ENCODE measurements at places on chromosomes 7 and 10.

DNA sequence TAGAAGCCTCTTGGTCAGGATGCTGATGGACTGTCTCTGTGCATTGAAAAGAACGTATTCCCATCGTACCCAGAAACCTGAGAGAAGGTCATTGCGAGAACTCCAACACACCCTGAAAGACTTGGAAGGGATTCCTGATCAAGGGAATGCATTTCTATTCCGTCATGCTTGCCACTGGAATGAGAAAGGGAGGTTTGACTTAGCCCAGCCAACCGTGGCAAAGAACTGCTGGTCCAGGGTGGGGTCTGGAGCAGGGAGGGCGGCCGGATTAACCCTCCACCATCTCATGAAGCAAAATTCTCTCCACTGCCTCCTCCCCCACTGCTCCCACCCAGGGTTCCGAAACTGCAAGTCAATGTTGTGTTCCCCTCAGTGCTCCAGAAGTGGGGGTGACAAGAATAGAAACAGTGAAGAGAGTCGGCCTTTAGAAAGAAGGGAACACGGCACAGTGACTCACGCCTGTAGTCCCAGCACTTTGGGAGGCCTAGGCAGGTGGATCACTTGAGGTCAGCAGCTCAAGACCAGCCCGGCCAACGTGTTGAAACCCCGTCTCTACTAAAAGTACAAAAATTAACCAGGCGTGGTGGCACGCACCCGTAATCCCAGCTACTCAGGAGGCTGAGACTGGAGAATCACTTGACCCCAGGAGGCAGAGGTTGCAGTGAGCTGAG lies 137.5 kb upstream of the MGMT start:
- DNase-seq: no peak

- DNase-seq: no peak
These were observed 18.3 kb downstream of the SGMS1 start for GRCh38 chr10:50605269-50605950.

GRCh38 chr7:126667742-126668366 lies 584.9 kb downstream of the GRM8 start:
- DNase-seq: no peak

DNA sequence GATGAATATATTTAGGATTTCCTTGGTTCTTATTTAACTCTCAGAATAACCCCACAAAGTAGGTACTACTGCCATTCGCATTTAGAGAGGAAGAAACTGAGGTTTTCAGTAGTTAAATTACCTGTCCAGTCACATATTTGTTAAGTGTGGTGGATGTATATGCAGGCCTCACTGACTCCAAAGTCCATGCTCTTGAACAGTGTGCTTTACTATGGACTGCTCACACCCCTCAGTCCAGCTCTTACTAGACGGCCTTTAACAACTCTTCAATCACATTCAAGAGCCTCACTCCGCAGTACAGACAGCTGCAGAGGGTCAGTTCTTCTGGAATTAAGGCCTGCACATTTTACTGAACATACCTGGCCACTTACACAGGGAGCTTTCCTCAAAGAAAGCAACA lies 36.2 kb downstream of the ZNF248 start:
- DNase-seq: no peak

DNA sequence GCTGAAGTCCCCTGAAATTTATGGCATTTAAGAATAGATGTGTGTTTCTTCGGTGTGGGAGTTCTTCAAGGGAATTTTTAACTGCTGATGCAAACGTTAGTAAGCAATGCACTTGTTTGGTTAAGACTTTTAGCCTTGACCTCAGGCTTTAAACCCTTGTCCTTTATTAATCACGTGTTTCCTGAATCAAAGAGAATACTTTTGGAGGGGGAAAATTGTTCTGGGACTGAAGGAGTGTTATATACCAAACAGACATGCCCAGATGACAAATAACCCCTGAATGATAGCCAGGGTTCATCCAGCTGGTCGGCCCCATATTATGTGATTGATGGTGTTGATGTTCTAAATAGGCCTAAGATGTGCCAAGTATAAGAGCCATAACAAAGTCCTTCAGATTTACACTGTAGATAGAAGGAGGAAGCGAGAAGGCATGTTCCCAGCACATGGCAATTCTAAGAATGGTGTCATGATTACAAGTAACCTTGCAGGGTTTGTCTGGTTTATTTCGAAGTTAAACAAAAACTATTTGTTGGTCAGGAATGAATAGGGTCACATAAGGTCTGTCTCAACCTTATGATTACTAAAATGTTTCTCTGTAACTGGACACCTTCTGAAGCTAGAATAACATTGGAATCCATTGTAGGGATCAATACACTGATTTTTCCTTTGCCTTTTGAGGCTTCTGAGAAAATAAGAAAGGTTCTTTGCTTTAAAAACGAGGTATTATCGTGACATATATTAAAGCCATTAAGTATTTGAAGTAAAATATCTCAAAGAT lies 124.2 kb upstream of the SEM1 start:
- no peak for DNase-seq

DNA sequence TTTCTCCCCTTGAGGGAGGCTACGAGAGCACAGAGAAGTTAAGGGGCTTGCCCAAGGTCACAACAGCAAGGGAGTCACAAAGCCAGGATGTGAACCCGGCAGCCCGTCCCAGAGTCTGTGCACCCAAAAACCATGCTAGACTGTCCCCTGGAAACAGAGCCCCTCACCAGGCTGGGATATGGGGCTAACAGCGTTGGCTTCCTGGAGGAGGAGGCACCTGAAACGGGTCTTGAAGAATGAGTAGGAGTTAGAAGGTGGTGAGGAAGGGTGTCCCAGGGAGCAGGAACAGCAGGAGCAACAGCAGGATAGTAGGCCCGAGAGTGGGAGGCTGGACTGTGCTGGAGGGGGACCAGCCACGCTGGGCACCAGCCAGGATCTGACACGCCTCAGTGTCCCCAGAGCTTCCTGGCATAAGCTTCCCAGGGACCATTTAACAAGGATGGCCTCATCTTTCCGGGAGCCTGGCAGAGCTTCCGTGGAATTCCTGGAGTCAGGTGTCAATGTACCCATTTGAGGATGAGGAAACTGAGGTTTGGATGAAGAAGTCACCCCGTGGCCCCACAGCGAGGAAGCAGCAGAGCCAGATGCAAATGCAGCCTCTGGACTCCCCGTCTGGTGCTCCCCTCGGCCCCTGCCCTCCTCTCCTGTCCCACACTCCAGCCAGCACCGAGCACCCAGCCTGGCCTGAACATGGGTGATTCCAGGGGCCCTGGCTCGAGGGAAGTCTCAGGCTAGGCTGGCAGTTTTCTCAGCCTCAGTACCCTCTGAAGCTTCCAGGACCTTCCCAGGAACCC lies 3.3 kb upstream of the GRIFIN start:
- DNase-seq: no peak
